NCI-H524 (cell line): ENCODE measurements at places on chromosomes 2 and 18.

- no peak for DNase-seq
Observed at GRCh38 chr2:191049728-191050639, 36.0 kb upstream of the STAT1 start.

DNA sequence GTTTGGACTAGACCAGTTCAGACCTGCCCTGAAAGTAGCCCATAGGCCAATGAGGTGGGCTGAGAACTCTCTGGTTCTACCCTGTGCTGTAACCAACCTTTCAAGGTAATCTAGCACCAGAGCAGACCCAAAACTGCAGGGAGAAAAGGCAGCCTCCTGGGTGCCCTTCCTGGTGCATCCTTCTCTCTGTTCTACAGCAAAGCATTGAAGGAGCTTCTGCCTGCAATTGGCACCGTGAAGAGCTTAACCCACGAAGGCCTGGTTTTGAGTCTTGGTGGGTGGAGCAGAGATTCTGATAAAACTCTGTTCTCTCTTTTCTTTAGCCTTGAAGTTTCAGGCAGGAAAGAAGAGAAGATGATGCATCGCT lies 55.5 kb downstream of the LIPG start:
- no peak for DNase-seq

DNA sequence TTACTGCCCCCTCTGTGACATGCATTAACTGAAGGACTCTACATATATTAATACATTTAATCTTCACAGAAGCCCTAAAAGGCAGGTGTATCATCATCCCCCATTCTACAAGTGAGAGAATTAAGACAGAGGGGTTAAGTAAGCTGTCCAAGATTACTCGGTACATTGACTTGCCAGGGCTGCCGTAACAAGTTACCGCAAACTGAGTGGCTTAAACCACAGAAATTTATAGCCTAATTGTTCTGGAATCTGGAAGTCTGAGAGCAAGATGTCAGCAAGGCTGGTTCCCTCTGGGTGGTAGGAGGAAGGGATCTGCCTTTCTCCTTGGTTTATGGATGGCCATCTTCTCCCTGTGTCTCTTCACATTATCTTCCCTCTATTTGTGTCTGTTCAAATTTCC lies 605.5 kb downstream of the EPHA4 start:
- DNase-seq: no peak

DNA sequence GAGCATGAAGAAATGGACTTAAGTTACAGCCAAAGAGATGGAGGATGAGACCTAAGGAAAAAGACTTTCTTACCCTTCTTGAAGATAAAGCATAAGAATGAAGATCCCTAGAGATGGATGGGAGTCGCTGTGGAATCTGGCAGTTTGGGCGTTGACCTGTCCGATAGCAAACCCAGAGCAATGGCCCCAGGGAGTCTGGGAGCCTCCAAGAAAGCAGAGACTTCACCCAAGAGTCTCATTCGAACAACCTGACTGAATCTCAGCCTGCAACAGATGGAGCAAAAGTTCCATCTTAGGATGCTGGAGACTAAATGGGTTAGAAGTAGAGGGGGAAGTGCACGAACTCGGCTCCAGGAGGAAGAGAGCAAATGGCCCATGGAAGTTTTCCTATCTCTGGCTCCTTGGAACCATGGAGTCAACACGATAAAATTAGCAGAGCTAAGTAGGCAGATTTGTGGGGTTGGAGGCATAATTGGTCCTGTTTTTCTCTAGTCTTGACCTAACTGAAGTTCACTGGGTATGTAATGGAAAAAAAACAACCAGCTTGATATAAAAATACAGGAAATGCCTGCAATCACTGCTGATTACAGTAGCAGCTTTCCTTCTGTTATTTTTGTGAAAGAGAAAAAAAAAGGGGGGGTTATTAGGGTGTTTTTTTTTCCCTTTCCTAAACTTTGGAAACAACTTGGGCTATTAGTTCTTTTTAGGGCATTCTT lies 178.4 kb upstream of the EPAS1 start:
- no peak for DNase-seq

DNA sequence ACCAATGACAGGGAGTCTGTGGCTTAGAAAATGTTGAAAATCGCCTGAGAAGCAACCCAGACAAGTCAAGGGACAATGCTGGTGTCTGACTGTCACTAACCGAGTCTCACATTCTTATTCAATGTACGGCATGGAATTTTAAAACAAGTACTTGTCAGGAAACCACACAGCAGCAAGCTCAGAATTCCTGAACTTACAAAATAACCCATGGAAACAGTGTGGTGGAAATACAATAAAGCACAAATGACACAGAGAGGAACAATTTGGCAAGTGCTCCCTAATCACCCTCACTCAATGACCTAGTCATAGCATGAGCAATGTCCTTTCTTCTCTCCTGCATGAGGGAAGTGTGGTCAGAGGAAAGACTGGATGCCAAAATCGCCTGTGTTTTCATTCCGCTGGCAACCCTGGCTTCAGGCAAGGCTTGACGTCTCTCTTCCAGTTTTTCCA lies 154.0 kb downstream of the SATB2 start:
- no peak for DNase-seq

GRCh38 chr2:64359171-64359891 lies 94.6 kb upstream of the LGALSL start:
- DNase-seq: no peak

GRCh38 chr18:67919316-67919715 lies 402.8 kb upstream of the DSEL start:
- DNase-seq: no peak
